ENCODE measurements at places on chromosomes 11 and 22.

GRCh38 chr11:71190551-71190950 is 61.8 kb downstream of the SHANK2 start:
- DNase-seq = no peak

- no peak for DNase-seq
Measured at GRCh38 chr22:49115197-49115596, 712.5 kb downstream of the BRD1 start.

- no peak for DNase-seq
Measured at GRCh38 chr11:120236169-120237107, 3.5 kb upstream of the POU2F3 start.

GRCh38 chr11:102476069-102476468 is 23.5 kb upstream of the TMEM123 start:
- no peak for DNase-seq

GRCh38 chr22:29520851-29521250 is 32.7 kb downstream of the THOC5 start:
- no peak for DNase-seq

DNA sequence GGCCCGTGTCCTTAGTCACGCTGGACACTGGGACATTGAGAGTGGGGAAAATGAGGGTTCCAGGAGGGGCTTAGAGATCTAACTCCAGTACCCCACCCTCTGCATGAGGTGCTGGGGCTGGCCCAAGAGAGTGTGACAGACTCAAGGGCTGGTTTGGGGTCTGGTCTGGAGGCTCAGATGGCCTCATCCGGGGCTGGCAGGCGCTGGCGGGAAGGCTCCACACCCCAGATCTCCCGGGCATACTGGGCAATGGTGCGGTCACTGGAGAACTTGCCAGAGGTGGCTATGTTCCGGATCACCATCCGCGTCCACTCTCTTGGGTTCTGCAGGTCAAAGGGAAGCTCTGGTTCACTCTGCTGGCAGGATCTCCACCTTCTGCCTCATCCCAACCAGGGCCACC is 2.5 kb upstream of the RASGRP2 start:
- DNase-seq = no peak

DNA sequence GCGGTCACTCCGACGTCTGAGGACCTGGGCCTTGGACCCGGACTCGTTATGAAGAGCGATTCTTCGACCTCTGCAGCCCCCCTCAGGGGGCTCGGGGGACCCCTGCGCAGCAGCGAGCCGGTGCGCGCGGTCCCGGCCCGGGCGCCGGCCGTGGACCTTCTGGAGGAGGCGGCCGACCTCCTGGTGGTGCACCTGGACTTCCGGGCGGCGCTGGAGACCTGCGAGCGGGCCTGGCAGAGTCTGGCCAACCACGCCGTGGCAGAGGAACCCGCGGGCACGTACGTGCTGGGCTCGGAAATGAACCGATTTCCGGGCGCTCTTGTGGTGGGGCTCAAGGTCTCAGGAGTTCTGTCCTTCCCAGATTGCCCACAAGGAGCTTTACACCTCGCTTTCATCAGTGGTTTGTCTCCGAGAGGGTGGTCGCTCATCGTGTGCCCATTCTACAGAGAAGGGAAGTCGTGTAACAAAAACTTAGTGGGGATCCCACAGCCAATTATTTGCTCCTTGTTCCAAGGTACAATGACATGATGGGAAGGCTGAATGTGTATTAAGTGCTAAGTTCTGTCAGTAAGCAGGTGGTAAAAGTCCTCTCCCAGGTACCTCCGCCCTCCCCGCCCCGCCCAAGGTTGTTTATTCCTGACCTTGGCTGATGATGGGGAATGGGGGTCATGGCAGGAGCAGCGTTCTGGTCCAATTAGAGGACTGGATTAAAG is 695 bp downstream of the PEX26 start:
- peak; percentile 64 for DNase-seq

DNA sequence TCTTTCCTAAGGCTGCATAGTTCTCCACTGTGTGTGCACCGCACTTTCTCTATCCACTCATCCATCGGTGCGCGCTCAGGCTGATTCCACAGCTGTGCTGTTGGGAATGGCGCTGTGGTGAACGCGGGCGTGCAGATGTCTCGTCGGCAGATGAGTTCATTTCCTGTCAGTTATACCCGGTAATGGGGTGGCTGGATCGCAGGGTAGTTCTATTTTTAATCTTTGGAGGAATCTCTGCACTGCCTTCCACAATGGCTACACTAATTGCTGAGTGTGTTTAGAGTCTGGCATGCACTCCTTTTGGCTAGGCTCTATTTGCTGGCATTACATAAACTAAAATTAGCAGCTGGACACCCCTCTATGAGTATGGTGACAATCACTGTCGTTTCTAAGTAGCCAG is 27.9 kb upstream of the KRTAP5-7 start:
- DNase-seq = peak; percentile 14

DNA sequence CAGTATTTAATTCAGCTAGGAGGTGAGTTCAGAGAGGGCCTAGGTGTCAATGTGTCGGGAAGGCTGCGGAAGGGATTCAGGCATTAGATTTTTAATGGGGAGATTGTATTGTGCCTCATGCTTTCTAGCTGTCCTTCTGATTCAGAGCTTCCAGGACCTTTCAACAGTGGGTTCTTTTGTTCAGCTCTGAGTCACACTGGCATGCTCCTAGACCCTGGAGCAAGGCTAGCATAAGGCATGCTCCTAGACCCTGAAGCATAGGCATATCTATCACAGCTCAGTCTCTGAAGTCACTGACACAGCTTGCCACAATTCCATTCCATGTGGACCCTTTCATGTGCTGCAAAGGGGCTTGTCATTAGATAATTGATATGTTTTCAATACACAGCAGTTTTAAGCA is 396.9 kb downstream of the RAB38 start:
- DNase-seq = no peak

DNA sequence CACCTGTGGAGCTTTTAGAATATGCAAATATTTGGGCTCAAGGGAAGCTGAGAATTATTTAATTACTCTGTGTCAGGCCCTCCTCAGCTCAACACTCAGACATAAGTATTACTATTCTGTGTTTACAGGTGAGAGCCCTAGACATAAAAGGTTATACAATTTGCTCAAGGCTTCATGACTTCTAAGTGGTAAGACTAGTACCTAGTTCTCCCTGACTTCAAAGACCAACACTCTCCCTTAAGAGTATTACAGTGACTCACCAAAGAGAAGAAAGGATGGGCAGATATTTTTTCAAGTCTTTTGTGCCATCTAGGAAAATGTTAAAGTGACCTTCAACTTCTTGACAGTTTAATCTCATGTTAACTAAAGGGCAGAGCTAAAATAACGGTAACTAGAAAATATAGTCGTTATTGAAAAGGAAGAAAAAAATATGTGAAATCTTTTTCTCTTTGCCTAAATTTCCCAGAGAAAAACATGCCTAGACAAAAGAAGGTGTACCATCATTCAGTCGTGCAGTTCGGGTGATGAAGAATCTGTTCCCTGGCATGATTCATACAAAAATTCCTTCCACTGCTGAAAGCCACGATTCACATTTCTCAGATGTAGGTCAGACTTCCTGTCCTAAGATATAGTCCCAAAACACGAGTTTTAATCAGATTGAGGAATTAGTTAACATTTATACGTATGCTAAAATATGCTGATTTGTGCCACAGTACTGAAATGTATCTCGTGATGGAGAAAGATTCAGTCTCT is 849.1 kb upstream of the API5 start:
- no peak for DNase-seq

DNA sequence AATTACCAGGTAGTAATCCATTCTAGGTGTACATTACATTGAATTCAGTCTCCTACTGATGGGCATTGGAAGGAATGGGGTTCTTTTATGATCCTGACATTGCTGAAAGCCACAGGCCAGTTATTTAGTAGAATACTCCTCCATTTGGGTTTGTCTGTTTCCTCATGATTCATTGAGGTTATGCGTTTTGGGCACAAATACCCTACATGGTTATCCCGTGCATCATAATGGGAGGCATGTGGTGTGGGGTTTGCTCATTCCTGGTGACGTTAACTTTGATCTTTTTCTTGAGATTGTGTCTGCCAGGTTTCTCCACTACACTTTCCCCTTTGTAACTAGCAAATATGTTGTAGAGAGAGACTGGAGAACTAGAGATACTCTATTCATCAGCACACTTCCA is 5.5 kb downstream of the FOLR3 start:
- DNase-seq = peak; percentile 89

GRCh38 chr11:43558556-43559127 is 121.9 kb upstream of the HSD17B12 start:
- no peak for DNase-seq

DNA sequence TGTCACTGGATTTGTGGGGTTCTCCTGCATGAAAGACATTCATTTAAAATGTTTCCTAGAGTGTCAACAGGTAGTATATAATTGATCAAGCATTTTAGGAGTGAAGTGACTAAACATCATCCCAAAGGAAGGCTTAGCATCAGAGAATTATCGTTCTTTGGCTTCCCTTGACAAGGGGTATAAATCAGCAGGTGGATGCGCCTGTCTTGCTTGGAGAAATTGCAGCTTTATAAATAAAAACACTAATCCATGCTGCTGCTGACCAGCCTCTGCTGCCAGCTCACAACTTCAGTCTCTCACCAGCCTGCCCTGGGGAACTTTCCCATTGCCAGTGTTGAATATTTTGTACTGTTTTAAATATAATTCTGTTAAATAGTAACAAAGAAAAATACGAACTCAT is 1184.7 kb upstream of the TENM4 start:
- DNase-seq = no peak

DNA sequence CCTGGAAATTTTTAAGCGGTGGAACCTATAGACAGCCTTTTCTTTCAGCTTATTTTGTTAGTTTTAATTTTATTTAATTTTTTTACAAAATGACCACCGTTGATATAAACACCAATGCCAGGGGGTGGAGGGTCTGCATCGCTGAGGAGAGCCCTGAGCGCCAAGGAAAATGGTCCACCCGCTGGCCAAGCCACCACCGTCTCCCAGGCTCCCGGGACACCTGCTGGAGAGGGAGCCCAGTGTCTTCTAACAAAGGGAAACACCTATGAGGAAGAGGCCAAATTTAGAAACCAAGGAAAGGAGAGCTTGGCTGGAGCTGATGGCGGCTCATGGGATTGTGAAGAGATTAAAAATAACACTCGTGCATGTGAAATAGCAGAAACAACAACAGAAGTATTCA is 288 bp upstream of the KRTAP5-8 start:
- no peak for DNase-seq

- no peak for DNase-seq
Measured at GRCh38 chr11:64892411-64892831, 14.0 kb upstream of the EHD1 start.
